ENCODE measurements at places on chromosomes 5 and 9.

GRCh38 chr5:156230887-156231286, 96.1 kb upstream of the SGCD start:
- no peak for DNase-seq

DNA sequence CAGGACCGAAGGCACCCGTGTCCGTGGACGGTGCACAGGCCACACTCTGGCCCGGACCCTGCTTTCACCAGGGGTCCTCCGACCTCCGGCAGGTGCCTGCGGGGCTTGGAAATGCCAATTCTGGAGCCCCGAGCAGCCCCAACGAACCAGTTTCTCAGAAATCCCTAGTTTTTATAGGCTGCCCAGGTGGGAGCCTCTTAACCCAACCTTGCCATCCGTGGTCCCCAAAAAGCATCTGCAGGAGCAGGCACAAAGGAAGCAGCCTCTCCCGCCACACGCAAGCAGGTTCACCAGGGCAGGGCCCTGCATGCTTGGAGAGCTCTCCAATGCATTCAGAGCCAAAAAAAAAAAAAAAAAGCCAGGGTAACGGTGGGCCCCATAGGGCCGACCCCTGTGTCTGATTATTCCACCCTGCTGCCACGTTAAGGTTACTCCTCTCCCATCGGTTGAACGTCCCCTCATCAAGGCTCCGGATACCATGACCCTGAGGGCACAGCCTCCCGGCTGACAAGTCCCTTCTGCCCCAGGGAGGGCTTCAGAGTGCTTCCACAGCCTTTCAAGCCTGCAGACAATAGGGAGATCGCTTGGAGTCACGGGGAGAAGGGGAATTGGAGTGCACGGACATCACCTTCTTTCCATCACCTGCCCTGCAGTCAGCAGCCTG, 796 bp upstream of the TPRN start:
- no peak for DNase-seq

DNA sequence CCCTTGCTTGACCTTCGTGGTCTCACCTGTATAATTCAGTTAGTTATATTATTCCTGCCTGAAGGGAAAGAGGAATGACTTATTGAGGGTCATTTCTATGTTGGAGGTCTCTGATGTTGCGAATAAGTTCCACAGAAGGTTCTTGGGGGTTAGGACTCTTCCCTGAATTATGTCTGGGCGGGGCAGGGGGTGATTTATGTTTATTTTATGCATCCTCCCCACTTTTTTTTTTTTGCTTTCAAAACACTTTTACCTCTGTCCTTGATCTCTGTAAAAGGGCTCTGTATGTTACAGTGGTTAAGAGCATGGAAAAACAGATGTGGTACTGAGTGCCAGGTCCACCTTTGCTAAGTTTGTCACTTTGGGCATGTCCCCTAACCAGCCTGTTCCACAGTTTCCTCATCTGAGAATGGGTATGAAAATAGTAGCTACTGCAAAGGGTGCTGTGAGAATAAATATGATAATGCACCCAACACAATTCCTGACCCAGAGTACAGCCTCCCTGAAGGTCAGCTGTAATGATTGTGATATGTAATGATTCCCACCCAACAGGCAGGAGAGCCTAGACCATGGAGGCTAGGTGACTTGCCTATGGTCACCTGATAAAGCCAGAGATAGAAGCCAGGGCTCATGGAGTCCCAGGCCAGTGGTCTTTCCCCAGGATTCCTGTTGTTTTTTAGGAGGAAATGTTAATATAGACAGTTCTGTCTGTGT, 54.8 kb downstream of the SLC22A5 start:
- no peak for DNase-seq

DNA sequence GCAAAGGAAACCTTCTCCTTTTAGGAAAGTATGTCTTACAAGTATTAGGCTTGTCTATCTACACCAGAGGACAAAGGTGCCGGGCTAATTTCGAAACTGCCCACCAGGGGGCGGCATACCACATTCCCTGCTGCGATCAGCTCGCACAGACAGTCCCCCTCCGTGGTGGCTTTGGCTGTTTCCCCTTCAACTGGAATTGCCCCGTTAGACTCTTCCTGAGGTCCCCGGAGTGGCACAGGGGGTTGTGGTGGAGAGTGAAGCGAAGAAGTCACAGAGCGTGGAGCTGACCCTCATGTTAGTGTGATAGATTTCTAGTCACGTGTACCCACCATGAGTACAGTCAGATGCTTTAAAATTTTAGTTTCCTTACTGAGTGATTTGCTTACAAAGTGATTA, 17.5 kb downstream of the PTTG1 start:
- DNase-seq = peak; percentile 95

DNA sequence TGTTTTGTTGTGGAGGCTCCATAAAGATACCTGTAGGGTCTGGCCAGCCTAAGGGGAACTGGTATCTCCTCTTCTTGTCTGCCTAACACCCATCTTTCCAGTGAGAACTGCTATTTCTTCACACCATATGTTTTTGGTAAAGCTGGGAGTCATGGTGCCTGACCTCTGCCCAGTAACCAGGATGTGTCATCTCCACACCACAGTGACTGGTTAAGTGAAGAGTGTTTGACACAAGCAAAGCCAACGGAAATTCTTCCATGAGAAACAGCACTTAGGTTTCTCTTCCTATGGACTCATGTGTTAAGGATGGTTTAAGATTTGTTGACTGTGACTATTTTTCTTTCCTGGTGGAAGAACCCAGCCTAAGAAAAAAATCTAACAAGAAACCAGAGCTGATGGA, 111.5 kb downstream of the HTR4 start:
- DNase-seq = no peak

GRCh38 chr5:17282283-17283120, 65.1 kb downstream of the BASP1 start:
- peak; percentile 82 for DNase-seq

GRCh38 chr9:21527579-21527978, 45.5 kb upstream of the IFNE start:
- DNase-seq = peak; percentile 71

DNA sequence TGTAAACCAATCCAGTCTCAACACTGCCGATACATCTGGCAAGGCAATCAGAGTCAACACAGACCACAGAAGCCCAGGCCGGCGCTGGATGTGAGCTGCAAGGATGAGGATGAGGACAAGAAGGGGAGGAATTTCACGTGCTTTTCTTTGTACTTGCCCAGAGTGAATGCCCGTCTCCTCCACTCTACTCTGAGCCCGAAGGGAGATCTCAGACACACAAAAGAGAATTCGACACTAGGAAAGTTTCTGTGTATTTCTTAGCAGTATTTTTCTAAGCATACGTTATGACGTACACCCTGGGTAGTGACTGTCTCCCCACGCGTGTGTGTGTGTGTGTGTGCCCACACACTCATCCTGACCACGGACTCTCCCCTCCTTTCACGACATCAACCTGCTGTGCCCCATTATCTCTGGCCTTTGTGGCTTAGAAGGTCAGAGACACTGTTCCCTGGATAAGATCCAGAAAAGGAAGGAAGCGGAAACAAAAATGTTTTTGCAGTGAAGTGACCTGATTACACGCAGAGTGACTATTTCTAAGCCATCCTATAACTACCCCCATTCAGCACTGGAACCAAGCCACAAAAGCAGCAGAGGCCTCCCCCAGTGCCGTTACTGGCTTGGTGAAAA, 227.3 kb upstream of the DAPK1 start:
- no peak for DNase-seq

DNA sequence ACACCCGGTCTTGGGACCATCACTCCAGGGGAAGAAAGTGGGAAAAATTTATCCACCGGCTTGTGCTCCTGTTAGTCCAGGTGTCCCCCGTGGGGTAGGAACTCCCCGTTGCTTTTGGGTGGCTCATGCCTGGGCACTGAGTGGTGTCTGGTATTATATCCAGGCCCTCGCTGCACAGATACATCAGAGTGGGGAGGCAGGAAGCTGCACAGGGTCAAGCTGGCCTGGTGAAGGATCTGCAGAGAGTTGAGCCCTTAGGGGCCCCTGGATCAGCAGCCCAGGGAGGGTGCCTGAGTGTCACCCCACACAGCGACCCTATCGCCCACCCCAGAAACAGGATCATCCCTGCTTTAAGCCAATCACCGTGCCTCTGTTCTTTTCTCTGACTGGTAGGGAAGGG, 24.4 kb upstream of the COL5A1 start:
- peak; percentile 21 for DNase-seq

DNA sequence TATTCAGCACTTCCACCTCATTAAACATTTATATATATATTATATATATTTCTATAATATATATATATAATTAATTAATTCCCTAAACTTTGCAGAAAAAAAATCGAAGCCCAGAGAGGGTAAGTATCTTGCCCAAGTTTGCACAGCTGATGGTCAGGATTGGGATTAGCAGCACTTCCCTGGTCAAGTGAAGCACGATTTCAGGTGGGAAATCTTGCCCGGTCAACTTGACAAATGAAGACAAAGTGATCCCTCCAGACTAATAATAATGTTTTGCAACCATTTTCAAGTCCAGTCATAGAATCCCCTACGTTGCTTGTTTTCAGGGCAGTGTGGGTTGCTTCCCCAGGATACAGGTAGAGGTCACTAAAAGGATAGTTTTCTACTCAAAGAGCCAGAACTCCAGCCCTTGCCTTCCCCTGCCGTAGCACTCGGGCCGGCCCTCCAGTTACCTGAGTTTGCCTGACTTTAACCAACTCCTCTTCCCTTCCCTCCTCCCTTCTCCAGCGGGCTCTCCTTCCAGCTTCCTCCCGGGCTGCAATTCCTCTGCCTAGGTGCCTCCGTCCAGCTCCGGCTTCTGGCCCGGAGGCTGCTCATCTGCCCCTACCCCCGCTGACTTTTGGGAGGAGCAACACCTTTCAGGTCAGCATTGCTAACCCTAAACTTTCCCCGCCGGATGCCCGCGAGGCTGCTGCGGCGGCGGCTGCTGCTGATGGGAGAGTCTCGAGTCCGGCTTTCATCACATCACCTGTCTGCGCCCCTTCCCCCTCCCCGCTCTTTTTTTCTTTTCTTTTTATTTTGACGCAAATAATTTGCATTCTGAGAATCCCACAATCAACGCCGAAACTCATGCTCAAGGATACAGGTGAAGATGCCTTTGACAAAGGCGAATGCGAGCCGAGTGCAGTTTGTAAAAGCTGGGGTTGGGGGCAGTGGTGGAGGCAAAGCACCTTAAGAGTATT, 930 bp downstream of the PRLR start:
- no peak for DNase-seq
